ENCODE measurements at places on chromosomes 1 and 21.

GRCh38 chr1:172554915-172555314, 22.0 kb downstream of the SUCO start:
- no peak for DNase-seq

DNA sequence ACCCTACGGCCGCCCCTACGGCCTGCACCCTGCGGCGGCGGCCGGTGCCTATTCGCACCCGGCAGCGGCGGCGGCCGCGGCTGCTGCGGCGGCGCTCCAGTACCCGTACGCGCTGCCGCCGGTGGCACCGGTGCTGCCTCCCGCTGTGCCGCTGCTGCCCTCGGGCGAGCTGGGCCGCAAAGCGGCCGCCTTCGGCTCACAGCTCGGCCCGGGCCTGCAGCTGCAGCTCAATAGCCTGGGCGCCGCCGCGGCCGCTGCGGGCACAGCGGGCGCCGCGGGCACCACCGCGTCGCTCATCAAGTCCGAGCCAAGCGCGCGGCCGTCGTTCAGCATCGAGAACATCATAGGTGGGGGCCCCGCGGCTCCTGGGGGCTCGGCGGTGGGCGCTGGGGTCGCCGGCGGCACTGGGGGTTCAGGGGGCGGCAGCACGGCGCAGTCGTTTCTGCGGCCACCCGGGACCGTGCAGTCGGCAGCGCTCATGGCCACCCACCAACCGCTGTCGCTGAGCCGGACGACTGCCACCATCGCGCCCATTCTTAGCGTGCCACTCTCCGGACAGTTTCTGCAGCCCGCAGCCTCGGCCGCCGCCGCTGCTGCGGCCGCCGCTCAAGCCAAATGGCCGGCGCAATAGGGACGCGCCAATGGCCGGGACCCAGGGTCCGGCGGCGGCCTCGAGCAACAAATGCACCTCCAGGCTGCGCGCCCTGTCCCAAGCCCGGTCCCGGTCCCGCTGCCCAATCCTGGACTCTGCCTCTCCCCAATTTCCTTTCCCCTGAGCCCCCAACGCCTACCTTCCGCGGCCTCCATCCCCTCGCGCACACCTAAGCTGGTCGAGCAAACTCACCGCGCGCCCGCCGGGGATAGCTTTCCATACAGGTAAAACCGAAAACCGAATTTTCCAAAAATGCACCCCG, 1.8 kb downstream of the FOXD3 start:
- no peak for DNase-seq

GRCh38 chr21:44947111-44947929, 7.5 kb downstream of the SLX9 start:
- DNase-seq, result no peak

DNA sequence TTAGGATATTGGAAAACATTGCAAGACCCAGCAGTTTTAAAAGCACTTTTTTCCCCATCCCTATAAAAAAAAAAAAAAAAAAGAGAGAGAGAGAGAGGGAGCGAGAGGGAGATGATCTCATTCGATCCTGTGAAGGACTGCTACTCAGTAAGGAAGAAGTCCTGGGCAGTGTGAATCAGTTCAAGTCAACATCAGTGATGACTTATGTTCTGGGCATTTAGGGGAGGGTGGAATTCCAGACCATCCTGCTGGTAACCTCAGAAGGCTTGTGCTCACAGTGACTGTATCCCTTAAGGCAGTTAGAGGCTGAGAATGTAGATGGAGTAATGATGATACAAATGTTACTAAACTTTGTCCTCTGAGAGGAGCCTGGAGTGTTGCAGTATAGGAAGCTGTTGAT, 151.4 kb downstream of the TGFB2 start:
- DNase-seq, result no peak

- DNase-seq, result no peak
These were observed 868.2 kb upstream of the CXADR start for GRCh38 chr21:16644685-16645084.

- no peak for DNase-seq
These were observed 50.1 kb downstream of the PIK3CD start for GRCh38 chr1:9701665-9702064.

GRCh38 chr1:51689075-51689440, 72.2 kb downstream of the OSBPL9 start:
- no peak for DNase-seq
